ENCODE measurements at places on chromosomes 4 and X.

DNA sequence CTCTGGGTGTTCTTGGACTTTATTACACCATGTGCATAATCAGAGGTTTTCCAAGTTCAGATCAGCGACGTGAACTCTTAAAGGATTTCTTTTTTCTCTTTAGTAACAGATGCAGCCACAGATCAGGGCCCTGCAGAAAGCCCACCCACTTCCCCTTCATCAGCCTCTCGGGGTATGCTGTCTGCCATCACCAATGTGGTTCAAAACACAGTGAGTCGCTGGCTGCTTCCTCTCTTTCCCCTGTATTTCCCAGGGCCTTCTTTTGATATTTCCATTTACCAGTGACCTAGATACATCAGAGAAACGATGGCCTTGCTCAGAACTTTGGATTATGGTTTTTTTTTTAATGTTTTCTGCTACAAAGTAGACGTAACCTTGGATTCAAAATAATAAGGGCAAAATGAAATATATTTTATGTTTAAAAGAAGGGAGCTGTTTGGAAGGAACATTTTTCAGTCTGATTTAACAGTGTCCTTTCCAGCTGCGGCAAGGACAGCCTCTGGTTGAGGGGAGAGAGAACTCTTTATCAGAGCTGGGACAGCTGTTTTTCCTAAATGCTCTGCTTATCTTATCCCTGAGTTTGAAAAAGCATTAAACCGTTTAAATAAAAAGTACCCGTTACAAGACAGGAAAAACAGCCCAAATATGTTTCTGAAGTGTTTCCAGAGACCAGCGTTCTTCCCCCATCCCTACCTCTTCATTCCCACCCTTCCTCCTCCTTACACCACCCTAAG is 38.2 kb downstream of the FAM114A1 start:
- DNase-seq, result no peak

GRCh38 chr4:1899149-1900086 is 28.2 kb downstream of the NSD2 start:
- peak; percentile 60 for DNase-seq

DNA sequence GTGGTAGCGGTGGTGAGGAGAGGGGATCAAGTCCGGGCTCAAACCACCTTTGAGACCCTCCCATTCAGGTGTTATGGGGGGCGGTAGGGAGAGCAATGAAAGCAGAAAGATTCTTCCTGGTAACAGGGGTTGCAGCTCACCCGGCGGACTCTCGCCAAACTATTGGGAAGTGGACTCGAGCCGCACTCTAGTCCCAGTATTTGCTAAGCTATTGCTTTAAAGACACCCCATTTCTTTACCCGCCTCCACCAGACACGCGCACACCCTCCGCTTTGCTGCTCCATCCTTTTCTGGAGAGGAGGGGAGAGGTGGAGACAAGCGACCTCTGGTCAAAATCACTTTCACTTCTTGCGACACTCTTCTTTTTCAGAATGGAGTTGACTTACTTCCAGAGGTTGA is 625 bp upstream of the GABRA4 start:
- no peak for DNase-seq

- DNase-seq, result no peak
These were observed 5.2 kb downstream of the APLN start for GRCh38 chrX:129649268-129650182.

DNA sequence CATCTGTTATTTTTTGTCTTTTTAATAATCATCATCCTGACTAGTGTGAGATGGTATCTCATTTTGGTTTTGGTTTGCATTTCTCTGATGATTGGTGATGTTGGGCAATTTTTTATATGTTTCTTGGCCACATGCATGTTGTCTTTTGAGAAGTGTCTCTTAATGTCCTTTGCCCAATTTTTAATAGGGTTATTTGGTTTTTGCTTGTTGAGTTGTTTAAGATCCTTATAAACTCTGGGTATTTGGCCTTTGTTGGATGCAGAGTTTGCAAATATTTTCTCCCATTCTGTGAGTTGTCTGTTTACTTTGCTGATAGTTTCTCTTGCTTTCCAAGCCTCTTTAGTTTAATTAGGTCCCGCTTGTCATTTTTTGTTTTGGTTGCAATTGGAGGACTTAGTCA is 152.1 kb upstream of the MED14 start:
- no peak for DNase-seq

DNA sequence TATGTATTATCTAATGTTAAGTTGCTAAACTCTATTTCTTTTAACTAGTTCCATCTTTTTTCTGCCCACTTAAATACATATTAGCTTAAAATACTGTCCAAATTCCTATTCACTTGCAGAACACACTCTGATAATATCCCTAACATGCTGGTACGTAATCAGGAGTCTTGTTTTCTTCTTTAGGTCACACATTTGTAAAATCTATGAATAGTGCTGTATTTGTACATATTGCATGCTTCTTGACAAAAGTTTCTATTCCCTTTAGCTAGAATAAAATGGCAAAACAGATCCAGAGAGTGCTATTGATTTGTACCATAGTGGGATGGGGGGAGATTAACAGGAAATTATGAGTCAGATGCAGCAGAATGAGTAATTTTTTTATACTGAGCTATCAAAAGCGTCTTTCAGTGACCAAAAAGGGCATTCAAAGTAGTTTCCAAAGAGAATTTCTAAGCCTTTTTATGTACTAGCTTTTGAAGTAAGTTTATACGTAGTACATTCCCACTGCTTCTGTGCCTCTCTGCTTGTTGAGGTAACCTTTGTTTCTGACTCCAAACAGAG is 126.5 kb downstream of the PTPN13 start:
- DNase-seq, result no peak

DNA sequence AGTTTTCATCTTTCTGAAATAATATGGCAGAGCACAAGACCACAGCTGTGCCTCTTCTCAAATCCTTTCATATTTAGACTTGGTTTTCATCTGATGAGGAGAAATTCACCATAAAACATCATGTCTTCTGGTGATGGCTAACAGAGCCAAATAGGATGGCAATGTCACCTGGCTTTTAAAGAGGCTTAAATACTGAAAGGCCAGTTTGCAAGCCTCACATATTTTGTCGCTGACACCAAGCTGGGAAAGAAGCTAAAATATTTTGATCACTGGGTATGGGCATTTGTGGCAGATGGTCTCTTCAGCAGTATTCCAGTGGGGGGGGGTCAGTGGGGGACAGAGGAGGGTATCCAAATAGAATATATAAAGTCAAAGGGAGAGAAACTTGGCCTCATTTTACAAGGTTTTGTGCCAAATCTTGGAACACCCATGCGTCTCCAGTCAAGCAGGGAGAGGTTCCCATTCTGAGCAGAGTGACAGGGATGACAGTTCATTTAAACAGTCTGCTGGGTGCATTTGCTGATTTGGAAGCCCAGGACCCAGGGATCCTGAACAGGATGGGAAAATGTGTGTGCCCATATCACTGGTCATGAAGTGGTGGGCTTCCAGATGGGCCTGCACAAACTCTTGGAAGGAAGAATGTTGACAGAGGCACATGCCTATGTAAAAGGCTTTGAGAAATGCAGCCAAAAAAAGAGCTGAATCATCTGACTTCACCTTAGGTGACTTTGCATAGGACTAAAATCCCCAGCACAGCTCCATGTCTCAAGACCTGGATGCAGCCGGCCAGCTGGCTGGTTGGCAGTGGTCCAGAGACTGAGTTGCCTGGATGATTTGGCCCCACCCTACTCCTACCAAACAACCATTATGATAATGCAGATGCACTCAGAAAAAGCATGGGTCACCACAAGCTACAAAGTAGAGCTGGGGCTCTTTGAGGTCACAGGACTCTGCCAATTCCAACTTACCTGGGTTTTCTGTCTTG is 484.4 kb upstream of the NR3C2 start:
- DNase-seq, result no peak

DNA sequence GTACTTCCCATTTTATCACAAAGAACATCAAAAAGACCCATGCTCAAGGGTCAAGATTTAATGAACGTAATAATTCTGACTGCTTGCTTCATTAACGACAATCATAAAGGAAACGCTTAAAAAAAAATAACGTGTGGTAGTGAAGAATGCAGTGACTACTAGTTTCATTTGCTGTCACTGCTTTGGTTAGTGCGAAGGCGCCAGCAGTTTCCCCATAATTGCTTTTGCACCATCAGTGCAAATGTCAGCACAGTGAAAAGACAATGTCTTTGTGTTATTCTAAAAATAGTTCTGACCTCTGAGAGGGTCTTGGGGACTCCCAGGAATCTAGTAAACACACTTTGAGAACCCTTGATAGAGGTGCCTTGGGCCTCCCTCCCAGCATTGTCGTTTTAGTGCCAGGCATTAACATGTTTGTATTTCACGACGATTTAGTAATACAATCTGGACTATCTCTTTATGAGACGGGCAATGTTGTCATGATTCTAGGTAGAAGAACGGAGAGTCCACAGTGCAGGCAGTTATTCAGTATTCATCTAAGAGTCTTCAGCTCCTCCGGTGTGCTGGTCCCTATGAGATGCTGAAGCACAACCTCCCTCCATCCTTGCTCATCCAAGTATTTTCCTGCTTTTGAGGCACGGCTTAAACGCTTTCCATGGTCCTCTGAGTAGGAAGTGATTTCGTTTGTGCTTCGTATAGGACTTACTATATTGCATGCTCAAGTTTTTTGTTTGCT is 71.0 kb downstream of the AFF1 start:
- DNase-seq, result no peak

GRCh38 chr4:158527516-158527915 is 5.8 kb downstream of the RXFP1 start:
- no peak for DNase-seq

DNA sequence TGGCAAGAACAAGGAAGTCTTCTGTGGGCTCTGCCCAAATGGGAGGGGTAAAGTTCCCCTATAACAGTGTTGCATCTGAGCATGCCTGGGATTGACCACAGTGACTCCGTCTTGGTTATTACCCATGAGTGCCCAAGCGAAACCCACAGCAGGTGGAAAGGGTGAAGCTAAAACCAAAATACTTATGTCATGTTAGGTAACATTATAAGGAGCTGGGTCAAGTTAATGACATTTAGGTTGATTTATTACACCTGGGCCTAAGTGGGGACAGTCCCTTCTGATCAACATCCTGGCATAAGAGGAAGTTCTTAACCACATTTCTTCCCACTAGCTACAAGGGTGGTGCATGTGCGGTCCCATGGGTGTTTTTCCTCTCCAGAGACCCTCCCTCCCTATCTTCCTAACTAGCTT is 1.3 kb upstream of the ZNF732 start:
- no peak for DNase-seq

GRCh38 chr4:118869808-118870342 is 18.8 kb upstream of the SYNPO2 start:
- no peak for DNase-seq

GRCh38 chr4:128512161-128512560 is 224.5 kb upstream of the PGRMC2 start:
- DNase-seq, result no peak

GRCh38 chr4:187128222-187128621 is 404.6 kb upstream of the FAT1 start:
- no peak for DNase-seq

- no peak for DNase-seq
These were observed 51.8 kb downstream of the RBPJ start for GRCh38 chr4:26372525-26373172.

GRCh38 chr4:84683064-84683850 is 100.3 kb downstream of the CDS1 start:
- DNase-seq, result no peak

DNA sequence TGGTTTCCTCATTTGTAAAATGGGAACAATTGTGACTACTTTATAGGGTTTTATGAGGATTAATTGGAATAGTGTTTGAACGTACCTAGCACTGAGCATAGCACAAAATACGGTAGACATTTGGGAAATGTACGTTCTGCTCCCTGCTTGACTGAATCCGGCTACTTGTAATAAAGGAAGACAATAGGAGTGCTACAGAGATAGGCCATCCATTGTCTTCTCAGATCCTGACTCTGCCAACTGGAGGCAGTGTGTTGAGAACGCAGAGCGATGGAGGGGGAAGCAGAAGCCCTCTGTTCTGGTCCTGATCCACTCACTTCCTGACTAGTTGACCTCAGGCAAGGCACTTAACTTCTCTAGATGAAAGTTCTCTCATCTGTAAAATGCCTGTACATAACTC is 26.4 kb downstream of the ENPP6 start:
- DNase-seq, result no peak

DNA sequence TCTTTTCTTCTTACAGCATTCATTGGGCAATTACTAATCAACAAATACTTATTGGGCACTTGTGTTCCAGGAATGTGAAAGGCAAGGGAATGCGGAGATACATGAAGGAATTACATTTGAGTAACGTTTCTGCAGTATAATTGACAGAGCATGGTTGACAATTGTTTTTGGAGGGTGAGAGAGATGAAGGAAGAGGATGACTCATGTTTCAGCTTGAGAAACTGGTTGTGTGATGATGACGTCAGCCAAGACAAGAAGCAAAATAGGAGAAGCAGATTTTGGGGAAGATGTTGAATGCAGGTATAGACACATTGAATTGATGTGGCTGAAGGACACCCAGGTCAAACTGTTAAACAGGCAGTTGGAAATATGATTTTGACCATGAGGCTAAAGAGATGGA is 8.0 kb upstream of the CPEB2 start:
- no peak for DNase-seq

GRCh38 chrX:5646818-5647217 is 581.8 kb downstream of the NLGN4X start:
- no peak for DNase-seq

- no peak for DNase-seq
These were observed 1325.7 kb upstream of the IGFBP7 start for GRCh38 chr4:58435871-58436270.

- DNase-seq, result no peak
These were observed 46.8 kb downstream of the WDR44 start for GRCh38 chrX:118392716-118393115.

GRCh38 chr4:164251257-164251656 is 502.7 kb upstream of the SMIM31 start:
- no peak for DNase-seq

GRCh38 chr4:189117426-189117825 is 823.2 kb upstream of the FRG1 start:
- DNase-seq, result no peak

- no peak for DNase-seq
These were observed 13.2 kb upstream of the PDE6B start for GRCh38 chr4:612052-612748.

- DNase-seq, result no peak
These were observed 33.6 kb downstream of the ELOVL6 start for GRCh38 chr4:110164856-110165255.

- peak; percentile 57 for DNase-seq
These were observed 135.3 kb upstream of the MID1 start for GRCh38 chrX:10755439-10756334.

DNA sequence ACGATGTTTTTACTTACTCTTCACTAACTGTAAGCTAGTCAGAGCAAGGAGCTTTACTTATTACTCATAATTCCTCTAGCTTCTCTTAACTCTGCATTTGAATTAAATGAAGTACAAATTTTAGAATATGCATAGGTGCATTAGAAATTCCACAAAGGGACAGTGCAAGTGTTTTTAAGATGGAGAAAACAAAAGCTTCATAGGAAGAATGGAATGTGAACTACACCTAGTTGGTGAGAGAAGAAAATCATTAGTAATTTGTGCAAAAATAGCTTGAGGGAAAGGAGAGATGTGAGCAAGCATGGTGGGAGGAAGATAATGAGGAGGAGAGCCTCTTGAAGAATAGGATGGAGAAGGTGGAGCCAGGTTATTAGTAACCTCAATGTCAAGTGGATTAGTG is 77.5 kb upstream of the SMARCA5 start:
- DNase-seq, result no peak

- no peak for DNase-seq
These were observed 225.5 kb upstream of the ANKRD50 start for GRCh38 chr4:124937993-124938392.

- no peak for DNase-seq
These were observed 269.3 kb downstream of the PCDH7 start for GRCh38 chr4:30989508-30989907.

- DNase-seq, result peak; percentile 85
These were observed 895 bp downstream of the SMIM14 start for GRCh38 chr4:39637586-39638353.

GRCh38 chr4:18878561-18878960 is 857.0 kb upstream of the LCORL start:
- DNase-seq, result no peak
